ENCODE measurements at places on chromosomes 1 and 21.

DNA sequence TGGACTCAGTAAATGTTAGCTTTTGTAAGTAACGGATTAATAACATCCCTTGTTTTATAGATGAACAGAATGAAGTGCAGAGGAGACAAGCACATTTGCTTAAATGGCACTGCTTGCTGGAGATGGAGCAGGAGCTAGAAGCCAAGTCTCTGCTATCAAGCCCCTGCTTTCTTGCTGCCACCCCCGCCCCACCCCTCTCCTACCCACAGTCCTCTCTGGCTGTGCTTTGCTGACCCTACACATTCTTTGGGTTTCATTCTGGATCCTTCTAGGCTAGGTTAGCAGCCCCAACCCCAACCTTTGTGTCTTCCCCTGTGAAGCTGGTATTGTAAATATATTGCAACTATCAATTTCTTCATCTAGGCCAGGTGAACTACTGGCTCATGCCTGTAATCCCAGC lies 77.5 kb upstream of the CAPZB start:
- DNase-seq: no peak

DNA sequence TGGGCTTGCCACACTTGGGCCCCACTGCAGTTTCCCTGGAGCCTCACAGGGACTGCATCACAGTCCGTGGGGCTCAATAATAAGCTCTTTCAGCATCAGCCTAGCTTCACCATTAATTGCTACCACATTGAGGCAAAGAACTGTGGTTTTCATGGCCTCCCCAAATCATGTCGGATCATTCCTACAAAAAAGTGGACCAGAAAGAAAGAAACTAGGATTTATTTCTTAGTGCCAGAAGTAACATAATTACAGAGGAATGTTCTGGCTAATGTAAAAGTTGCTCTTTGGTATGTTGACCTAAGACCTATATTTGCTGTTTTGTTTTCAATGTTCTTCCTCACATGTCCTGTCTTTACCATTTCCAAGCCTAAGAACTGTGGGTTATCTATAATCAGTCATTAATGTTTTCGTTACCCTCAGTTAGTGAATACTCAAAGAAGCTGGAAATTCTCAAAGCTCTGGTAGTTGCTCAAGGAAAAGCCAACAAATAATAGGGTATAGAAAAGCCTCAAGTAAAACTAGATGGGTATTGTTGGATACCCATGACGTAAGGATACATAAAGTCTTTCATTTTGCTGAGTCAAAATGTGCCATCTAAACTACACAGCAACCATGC lies 173.9 kb downstream of the LTN1 start:
- no peak for DNase-seq

- no peak for DNase-seq
Measured at GRCh38 chr21:35119501-35120047, 70.5 kb upstream of the RUNX1 start.

DNA sequence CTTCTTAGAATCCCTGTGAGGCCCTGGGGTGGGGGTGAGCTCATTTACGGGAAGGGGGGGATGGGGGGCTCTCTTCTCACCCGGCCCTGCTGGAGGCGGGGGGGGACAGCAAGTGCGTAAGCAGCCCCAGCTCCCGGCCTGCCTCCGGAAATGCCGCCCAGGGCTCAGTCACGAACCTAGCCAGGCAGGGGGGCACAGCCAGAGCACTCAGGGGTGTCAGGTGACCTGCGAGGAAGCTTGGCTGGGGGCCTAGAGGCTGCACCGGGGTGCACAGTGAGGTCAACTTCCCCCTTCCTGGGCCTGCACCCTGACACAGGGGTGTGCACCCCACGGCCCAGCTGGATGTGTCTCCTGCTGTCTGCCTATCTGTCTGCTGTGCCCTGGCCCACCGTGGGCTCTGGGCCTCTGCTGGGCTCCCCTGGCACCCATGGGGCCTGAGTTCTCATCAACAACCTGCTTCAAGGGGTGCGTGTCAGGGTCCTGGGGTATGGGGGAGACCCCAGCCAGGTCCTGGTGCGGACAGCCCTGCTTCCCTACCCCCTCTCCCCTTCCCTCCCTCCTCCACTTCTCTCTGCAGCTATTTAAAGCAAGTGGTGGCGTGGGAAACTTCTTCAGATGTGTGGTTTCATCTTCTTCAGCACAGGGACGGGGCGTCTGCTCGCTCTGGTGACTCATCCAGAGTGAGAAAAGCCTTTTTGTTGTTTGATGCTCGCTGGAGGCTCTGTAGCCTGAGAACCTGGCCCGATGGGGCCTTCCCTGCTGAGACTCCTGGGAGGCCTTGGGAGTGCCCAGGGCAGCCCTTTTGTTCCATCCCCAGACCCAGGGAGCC lies 92.5 kb upstream of the RUNX3 start:
- peak; percentile 87 for DNase-seq

- no peak for DNase-seq
Measured at GRCh38 chr21:41247561-41248545, 68.7 kb upstream of the FAM3B start.

- no peak for DNase-seq
Measured at GRCh38 chr1:206047271-206047670, 5.7 kb upstream of the RHEX start.

DNA sequence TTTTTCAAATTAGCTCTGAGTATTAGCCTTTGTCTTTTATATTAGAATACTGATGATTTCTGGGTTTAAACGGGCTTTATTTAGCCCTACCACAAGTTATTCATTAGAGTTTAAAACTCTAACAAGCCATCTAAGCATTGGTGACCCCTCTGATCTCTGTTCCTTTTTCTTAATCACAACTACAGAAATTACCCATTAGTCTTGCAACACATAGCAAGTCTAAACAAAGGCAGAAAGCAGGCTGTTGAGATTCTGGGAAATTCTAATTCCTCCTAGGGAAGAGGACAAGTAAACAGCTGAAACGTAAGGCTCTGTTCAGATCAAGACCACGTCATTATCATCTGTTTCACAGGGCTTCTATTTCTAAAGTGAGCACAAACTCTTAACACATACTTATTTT lies 491.2 kb upstream of the ZRANB2 start:
- DNase-seq: no peak

DNA sequence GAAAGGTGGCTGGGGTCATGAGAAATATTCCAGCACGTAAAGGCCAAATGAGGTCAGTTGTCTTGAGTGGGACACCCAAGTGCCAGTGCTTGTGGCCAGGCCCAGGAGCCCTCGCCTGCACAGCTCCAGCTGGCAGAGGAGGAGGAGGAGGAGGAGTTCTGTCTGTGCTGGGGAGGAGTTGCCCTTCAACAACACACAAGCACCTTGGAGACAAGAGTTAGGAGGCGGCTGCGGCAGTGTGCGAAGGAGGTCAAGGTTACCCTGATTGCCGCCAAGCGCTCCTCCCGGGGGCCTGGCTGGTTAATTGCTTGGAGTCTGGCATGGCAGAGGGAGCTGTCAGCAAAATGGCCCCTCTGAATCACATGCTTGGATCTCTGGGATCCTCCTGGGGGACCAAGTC lies 45.1 kb downstream of the GRIK3 start:
- no peak for DNase-seq

DNA sequence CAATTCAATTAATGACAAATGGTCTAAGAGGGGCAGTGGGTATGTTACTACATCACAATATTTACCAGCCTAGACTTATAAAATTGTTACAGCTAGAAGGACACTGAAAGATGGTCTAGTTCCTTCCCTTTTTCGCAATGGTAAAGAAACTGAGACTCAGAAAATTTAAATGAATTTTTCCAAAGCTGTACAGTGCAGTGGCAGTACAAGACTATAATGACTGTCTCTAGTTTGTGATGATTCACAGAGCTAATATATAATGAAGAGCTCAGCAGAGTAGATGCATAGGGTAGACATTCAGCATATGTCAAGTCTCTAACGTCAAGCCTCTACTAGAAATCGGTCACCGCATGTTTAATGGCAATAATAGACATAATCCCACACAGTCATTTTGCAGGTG lies 4.6 kb downstream of the PLPP3 start:
- DNase-seq: no peak

DNA sequence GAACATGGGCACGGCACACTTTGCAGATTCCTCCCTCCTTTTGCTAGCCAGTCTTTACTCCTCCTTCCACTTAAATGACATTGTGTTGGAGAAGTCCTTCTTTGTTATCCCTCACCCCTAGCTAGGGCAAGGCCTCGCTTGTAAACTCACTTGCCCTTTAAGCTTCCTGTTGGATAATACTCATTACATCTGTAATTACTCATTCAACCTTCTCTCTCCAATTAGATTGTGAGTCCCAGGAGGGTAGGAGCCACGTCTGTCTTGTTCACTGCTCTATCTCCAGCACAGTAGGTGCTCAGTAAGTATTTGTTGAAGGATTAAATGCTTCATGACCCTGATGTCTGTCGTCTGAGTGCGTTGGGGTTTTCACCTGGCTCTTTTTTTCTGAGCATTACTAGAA lies 98.7 kb upstream of the USP24 start:
- no peak for DNase-seq

- no peak for DNase-seq
Measured at GRCh38 chr1:54401799-54402198, 4.4 kb downstream of the SSBP3 start.

- DNase-seq: no peak
Measured at GRCh38 chr1:3219005-3219790, 150.2 kb downstream of the PRDM16 start.

DNA sequence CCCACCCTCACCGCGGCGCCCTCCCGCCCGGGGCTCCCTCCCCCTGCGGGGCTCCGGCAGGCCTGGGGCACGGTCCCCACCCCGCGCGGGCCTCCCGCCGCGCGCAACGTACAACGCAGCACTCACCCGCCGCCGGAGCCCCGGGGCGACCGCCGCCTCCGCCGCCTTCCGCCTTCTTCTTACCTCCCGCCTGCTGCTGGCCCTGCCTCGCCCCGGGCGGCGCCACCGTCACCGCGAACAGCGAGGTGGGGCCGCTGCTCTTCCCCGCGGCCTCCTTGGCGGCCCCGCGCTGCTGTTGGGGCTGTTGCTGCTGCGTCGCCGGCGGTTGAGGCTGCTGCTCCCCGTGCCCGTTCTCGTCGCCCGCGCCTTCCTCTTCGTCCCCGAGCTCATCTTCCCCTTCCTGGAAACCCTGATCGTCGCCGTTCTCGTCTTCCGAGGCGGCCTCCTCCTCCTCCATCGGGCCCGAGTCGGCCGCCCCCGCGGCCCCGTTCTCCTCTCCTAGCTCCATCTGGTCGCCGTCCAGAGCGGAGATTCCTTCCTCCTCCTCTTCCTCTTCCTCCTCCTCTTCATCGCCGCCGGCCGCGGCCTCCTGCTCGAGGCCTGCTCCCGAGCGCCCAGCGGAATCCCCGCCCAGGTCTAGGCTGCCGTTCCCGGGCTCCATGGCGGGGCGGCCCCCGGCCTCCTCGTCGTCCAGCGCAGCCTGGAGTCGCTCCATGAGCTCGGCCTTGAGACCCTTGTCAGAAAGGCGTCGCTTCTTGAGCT lies 671 bp downstream of the HNRNPU start:
- no peak for DNase-seq

DNA sequence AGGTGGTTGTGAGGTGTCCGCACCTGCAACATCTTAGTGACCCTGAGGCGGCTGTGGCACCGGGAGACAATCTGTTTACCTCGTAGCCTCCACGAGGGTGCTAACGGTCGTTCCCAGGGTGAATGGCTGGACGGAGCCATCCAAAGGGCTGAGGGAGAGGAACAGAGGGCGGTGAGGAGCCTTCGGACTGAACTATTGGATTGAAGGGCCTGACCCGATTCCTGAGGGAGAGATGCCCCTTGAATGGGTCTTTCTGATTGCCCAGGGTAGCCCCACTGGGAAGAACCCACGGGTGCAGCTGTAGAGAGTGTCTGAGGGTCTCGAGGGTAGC lies 2.3 kb downstream of the NR5A2 start:
- no peak for DNase-seq

GRCh38 chr1:63774617-63775417 lies 1.0 kb downstream of the ROR1 start:
- no peak for DNase-seq

GRCh38 chr1:218374401-218375353 lies 29.5 kb downstream of the TGFB2 start:
- DNase-seq: no peak

- no peak for DNase-seq
Measured at GRCh38 chr21:42545745-42546144, 32.1 kb downstream of the SLC37A1 start.

DNA sequence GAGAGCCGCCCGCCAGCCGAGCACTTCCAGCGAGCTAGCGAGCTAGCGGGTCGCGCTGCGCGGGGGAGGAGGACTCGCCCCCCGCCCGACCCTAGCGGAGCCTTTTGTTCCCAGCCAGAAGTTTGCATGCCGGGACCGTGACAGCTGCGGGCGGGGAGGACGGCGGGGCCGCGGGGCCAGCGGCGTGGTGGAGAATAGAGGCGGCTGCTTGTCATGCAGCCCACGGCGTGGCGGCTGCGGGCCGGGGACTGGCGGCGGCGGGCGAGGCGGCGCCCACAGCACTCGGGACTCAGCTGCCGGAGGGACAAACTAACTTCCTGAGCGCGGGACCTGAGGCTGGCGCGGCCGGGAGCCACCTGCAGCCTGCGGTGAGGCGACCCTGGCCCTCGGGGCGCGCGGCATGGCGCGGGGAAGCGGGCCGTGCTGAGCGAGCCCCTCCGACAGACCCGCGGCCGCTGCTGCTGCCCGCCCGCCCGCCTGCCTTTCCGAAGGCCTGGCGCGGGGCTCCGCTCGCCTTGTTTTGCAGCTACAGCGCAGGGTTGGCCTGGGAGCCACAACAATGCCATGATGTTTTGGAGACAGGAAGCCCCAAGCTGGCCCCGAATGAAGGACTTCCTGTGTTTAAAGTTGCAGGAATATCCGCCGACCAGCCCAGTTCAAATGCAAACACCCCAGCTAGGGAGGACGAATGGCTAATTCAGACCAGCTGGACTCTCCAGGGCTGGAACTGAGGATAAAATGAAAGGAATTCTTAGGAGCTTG lies 82.2 kb upstream of the BMP8A start:
- peak; percentile 25 for DNase-seq

DNA sequence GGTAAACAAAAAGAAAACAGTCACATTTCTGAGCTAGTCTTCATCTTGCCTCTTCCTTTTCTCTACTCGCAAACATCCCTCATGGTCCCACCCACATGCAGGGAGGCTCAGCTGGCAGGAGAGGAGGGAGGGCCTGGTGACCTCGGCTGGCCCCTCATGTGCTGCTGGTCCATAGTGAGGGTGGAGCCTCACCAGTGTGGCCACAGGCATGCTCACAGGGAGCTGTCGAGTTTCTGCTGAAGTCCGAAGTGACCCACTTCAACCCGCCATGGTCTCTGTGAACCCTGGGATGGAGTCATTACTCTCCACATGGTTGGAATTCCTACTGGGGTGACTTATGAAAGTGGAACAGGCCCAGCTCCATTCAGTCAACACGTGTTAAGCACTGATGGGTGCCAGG lies 253.4 kb downstream of the RHOU start:
- no peak for DNase-seq

GRCh38 chr1:169263059-169263458 lies 104.5 kb downstream of the NME7 start:
- no peak for DNase-seq

DNA sequence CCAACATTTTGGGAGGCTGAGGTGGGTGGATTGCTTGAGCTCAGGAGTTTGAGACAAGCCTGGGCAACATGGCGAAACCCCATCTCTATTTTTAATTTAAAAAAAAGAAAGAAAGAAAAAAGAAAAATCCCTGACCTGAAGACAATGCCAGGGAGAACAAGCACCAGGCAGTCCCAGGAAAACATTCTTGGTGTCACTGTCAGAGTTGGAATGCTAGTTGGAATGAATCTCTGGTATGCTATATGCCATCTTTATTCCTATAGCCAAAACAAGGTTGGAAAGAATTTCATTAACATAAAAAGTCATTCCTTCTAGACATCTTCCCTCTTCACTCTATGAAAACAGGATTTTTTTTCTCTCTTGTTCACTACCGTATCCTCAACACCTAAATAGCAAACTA lies 2.8 kb downstream of the DNAJC8 start:
- no peak for DNase-seq
